Right forelimb (tissue), 1 donor: ENCODE measurements at places on chromosomes 2 and 18.

DNA sequence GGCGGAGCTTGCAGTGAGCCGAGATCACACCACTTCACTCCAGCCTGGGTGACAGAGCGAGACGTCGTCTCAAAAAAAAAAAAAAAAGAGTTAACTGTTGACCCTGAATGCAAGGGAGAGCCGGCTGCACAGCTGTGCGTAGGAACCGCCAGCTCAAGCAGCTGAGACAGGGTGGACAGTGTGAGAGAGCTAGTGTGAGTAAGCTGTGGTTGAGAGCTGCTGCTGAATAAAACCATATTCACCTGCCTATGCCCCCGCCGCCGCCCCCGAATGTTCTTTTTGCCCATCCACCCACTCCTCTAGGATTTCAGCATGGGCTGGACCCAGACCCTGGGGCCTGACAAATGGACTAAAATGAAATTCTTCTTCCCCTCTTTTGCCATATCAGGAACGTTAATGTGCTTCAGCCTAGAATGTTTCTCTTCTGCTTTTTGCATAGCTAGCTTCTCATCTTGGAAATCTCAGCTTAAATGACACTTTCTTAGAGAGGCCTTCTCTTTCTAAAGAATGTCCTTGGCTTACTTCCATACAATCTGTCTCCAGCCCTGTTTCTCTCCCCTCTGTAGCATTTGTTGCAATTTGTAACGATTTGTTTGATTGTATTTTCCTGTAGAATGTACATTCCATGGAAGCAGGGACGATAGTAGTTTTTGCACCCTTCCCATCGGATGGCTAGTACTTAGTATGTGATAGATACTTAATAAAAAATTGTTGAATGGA, 142.7 kb downstream of the KLHL14 start:
- no peak for DNase-seq

DNA sequence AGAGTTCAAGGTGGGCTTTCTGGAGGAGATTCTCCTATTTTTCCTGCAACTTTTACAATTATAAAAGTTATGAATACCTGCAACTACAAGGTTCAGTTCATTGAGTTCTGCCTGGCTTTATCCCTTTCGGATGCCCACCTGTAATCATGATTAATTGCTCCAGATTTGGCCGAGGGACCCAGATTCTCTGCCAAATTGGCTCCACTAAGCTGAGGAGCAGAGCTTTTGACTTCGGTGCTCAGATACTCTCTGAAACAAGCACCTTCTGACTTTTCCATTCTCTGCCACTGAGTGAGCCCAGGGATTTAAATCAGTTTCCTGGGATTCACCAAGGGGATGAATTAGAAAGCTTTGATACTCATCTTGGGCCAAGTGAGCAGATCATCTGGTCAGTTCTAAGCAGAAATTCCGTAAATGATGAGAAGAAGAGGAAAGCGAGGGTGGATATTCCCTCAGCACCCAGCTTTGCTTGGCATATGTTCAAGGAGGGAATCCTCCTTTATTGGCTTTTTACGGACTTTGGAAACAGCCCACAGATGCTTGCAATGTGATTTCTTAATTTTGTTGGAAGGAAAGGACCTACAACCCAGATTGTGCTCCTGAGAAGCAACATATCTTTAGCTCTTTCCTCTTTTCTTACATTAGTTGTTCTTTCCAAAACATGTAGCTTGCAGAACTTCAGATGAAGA, 179.2 kb downstream of the SETBP1 start:
- peak; percentile 19 for DNase-seq

GRCh38 chr2:47165001-47165555, 10.0 kb upstream of the STPG4 start:
- DNase-seq = no peak

DNA sequence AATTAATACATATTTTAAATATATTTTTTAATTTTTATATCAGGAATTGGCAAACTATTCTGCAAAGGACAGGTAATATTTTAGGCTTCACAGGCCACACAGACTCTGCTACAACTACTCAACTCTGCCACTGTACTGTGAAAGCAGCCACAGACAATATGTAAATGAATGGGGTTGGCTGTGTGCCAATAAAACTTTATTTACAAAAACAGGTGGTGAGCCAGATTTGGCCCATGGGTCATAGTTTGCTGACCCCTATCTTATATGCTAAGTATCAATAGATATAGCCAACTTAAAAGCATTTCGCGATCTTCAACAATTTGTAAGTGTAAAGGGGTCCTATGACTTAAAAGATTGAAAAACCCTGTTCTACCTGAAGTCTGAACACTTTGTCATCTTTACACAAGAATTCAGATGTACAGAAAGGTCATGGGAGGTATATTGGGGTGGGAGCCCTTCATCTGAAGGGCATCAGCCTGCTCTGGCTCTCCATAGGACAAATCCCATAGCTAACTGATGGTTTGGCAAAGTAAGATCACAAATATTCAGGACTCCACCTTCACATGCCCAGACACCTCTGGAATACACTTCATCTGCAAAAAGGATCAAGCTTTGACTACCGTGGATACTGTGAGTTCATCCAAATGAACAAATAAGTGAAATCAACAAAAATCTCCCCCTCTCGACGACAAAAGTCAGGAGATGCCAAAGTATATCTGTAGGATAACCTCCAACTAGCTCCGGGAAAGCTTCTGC, 65.9 kb downstream of the C1D start:
- DNase-seq = no peak

- DNase-seq = no peak
Measured at GRCh38 chr2:175535631-175536030, 354.1 kb upstream of the ATP5MC3 start.

DNA sequence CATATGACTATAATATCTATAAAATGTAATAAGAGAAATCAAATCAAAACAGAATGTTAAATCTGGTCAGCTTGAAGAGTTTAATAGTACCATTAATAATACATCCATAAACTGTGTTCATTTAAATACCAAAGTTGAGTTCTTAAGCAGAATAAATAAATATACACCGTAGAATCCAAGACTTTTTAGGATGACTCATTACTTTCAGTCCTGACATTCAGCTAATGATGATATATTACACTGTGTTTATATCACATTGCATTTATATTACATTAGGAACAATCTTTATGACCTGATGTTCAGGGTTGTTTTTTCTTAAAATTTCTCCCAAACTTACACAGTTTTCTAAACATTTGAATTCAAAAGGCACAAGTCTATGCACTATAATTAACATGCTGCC, 331.3 kb downstream of the SS18 start:
- DNase-seq = no peak
